ENCODE measurements at places on chromosomes 4 and X.

- no peak for DNase-seq
Measured at GRCh38 chr4:16759931-16760582, 138.4 kb downstream of the LDB2 start.

- no peak for DNase-seq
Measured at GRCh38 chr4:117293784-117294183, 208.4 kb upstream of the TRAM1L1 start.

- no peak for DNase-seq
Measured at GRCh38 chr4:8468746-8469535, 28.4 kb downstream of the TRMT44 start.

DNA sequence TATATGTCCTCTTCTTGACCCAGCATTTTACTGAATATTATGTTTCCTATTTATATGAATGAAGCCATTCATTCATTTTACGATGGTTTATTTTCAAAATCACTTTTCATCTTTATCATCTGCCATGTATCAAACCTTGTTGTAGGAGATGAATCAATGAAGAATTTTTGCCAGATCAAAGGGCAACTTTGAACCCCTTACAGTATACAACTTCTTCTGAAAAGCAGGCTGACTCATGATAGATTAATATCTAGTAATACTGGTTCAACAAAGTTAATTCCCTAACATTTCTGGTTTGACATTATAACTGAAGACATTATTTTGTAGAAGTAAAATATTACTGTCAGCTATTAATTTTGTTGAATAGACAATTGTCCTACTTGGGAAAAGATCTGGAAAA lies 226.0 kb downstream of the RPA4 start:
- no peak for DNase-seq

- DNase-seq = no peak
Measured at GRCh38 chrX:9626379-9626778, 139.3 kb downstream of the GPR143 start.

DNA sequence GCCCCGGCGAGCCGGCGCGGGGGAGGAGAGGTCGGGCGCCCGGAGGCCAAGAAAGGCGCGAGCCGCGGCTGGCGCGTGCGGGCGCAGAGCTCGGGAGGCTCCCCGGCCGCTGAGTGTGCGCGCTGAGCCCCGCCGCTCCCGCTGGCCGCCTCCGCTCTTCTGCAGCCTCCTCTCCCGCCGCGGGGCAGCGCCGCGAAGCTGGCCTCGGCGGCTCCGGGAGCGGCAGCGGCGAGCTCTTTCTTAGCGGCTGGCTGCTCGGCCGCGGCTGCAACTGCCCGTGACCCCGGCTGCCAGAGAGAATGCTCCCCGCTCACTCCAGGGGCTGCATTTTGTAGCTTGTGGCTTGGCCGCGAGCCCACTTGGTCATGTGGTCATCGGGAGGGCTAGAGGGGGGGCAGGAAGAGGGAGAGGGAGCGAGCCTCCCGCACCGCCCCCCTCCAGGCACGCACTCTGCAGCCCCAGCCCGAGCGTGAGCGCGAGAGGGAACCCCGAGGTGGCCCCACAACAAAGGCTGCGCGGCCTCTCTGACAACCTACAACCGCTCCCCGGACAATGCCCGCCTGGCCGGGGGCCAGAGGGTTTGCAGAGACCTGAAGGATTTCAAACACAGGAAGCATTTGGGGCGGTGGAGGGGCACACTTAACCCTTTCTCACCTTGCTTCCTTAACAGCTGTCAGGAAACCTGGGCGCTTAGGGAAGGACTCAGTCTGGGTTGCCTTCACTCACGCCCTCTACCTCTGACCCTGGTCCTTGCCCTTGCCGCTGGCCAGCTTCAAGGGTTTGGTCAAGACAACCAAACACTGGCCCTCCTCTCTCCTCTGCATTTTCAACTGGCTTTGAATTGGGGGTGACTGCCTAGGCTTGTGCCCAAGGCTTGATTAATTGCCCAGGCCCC lies at the start of gene APLN:
Gene APLN (minus strand): TSS at position 305 of the 895 bp plus-strand sequence. CDS start 326 bp downstream, outside the sequence.
- DNase-seq = peak; percentile 52

DNA sequence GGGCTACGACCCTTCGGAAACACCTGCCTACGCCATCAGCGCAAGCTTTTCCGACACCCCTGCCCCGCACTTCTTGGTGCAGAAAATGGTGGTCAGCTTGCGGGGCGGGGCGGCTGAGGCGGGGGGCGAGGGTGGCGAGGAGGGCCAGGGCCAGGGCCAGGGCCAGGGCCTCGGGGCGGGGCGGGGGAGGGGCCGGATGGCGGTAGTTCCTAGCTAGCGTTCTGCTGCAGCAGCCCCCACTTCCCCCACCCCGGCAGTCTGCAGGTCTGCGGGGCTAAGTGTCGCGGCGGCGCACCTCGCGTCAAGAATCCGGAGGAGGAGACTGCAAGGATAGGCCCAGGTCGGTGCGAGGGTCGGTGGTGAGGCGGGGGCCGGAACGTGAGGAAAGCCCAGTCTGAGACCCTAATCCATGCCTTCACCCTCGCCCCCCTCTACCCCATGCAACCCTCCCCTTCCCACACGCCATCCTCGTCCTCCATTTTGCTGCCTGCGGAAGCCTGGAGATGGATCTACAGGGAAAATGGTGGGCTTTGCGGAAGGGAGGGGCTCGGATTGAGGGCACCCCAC lies 600 bp downstream of the BEX4 start:
- peak; percentile 62 for DNase-seq

DNA sequence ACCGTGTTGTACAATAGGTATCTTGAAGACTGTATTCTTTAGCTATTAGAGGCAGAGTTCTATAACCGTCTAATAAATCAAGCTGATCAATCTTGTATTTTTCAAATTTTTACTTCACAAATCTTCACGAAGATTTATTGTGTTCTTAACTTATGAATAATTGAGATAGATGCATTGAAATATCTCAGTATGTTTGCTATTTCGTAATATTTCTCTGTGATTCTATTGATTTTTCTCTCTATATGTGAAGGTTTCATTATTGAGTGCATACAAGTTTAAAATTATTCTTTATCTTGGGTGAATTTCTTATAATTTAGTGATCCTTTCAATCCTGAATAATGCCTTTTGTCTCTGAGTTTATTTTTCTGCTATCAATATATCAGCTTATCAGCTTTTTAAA lies 19.8 kb upstream of the SHISA3 start:
- no peak for DNase-seq

DNA sequence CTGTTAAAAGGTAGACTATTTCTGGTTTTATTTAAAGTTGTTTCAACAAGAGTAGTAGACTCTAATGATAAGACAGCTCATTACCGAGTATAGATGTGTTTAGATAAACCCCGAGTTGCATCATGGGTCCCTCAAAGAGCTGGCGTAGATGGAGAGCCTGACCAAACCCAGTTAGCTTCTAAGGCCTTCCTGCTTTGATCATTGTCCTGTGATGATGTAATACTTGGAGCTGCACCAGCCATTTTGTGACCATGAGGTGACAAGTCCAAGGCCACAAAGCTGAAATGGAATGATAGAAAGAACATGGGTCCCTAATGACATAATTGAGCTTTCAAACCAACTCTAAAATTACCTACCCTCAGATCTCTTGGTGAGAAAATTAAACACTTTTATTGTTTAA lies 66.6 kb upstream of the TAB3 start:
- DNase-seq = no peak

GRCh38 chrX:32877592-32877991 lies 333.8 kb downstream of the DMD start:
- no peak for DNase-seq

DNA sequence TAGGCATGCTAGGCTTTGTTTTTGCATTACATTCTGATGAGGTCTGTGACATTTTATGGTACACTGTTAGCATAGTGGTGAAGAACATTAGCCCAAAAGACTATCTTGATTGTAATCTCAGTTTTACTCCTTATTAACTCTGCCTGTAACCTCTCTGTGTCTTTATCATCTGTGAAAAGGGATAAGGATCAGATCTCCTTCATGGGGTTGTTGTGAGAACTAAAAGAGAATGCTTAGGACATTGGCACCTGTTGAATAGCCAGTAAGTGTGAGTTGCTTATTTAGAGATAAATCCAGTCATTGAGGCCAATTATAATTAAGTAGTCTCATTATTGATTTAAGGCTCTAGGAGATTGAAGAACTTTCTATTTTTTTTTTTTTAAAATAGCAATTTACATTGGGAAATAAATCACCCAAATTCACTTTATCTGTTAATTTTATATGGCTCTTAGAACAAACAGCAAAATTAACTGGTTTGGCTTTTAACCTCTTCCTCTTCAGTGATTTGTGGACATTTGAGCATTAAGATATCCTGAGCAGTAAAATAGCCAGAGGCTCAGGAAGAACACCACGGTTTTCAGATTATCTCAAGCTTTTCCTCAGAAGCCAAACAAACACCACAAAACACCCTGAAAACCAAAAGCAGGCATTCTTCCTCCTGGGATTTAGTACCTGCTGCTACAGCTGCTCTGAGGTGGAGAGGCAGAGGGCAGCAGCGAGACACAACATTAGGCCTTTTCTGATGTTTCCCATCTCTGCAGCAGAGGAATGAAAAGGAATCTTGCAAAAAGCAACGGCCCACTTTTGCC lies 192.9 kb downstream of the ARHGAP10 start:
- DNase-seq = no peak

DNA sequence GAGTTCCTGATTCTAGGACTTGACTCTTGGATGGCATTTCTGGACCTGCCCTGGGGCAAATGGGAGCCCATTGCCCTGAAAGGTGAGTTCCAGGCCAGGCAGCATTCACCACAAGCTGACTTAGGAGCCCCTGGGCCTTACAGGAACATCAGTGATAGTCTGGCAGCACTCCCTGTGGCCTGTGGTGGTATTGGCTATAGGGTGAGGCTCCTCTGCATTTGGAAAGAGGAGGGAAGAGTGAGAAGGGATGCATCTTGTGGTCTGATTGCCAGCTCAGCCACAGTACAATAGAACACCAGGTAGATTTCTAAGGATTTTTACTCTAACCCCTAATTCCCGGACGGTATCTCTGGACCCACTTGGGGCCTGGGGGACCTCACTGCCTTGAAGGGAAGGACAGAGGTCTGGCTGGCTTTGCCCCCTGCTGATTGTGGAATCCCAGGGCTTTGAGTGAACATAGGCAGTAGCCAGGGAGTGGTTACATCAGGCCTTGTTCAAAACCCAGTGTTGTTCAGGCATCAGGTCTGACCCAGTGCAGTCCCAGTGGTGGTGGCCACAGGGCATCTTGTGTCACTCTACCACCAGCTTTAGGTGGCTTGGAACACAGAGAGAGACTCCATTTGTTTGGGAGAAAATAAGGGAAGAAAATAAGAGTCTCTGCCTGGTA lies 32.9 kb downstream of the MAGED4 start:
- DNase-seq = no peak

- no peak for DNase-seq
Measured at GRCh38 chr4:74456056-74456744, 11.3 kb downstream of the AREG start.

- no peak for DNase-seq
Measured at GRCh38 chr4:141563723-141564122, 72.7 kb upstream of the IL15 start.

GRCh38 chrX:66019974-66020373 lies 19.9 kb downstream of the VSIG4 start:
- no peak for DNase-seq

GRCh38 chr4:24488399-24489164 lies 95.8 kb downstream of the DHX15 start:
- DNase-seq = peak; percentile 28
